ENCODE measurements at places on chromosomes 4 and X. TPM values are rescaled to one million over a fixed set of nuclear protein-coding genes. Genes with fewer than 3 reads are reported as not detected.

Gene FSTL5
- total RNA-seq: 3.3 TPM

DNA sequence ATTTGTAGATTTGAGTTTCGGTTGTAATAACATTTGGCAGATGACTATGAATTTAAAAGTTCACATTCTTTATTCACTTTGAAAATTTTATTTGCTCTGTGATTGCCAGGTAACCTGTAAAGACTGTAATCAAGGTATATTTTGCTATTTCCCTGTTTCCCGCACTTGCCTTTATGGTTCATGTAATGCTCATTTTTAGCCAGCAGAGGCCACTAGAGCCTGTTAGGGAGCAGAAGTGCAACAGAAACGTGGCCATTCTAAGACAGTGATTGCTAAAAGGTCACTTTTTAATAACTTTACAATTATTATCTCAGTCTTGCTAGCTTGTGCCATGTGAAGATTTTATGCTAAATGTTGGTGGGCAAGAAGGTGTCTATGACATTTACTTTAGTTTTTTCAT is 12.4 kb downstream of the YIPF6 start:
- peak; percentile 68 for DNase-seq

DNA sequence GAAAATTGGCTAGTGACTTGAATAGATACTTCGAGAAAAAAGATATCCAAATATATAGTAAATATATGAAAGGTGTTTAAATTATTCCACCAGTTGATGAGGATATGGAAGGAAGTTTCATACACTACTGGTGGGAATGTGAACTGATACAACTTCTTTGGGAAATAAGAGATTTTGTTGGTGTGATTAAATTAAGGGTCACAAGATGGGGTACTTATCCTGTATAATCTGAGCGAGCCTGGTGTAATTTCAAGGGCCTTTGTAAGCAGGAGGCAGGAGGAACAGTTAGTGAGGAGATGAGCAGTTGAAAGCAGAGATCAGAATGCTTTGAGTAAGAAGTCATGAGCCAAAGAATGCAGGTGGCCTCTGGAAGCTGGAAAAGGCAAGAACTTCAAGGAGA is 192.2 kb downstream of the KCTD8 start:
- peak; percentile 9 for DNase-seq

DNA sequence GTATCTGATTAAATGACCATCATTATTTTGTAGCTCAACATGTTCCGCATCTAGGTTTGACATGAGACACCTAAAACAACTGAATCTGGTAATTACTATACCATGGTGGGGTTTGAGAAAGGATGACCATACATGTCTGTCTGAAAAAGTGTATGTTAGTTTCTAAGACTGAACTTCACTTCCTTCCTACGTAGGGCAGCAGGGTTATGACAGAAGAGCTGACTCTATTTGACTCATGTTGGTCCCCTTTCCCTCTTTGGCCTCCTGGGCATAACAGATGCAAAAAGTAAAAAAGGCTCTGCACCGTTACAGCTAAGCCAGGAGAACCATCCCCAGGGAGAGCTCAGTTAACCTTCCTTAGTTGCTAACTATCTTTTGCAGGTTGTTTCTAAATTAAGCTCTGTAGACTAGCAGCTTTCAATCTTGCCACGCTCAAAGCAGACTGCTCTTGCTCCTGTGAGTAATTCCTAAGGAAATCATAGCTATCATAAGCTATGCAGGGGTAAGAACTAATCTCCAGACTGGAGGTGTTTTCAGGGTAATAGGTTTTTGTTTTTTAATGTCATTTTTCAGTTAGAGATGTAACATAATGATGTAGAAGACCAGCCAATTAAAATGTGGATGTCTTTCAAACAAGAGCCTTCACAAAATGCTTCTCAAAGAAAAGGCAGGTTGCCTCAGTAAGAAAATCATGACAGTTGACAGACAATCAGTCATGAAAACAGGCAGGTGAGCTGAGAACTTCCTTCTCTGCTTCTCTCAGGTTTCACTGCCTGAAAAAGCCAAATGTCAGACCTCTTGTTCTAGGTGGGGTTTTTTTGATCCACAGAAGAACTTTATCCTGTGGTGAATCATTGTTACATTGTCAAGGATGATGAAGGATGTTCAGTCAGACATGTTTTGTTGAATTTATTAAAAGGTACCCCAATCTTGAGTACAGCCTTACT is 66.9 kb upstream of the DAPP1 start:
- peak; percentile 15 for DNase-seq

DNA sequence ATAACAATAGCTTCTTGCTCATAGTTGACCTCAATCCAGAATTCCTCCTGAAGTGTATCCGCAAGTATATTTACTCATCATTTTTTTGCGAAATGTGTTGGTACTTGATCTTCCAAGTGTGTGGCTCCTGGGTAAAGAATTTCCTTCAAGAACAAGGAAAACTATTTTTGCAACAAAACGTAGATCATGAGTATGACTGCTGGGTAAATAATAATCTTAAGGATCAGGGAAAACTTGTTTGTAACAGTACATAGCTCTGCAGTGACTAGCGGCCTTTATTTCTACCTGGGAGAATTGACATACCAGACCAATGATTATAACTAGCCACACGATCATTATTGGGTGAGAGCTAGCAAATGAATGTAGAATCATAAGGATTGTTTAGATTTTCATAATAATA is 1311.7 kb downstream of the ARAP2 start:
- DNase-seq: no peak

DNA sequence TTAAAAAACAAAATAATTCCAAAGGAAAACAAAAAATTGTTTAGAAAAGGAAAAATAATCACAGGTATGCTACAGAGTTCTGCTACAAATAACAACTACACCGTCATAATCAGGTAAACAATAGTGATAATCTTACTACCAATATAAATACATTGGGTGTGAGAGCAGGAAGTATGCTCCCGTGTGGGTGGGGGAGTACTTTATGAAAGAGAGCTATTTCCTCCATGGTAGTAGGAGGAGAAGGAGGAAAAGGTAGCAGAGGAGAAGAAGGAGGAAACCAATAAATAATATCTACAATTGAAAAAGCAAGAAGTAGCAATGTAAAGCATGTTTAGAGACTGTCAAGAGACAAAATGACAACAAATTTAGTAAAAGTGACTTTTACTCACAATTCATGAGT is 35.1 kb downstream of the TEC start:
- DNase-seq: no peak

GRCh38 chr4:113088050-113088449 is 38.6 kb downstream of the ANK2 start:
- DNase-seq: no peak

DNA sequence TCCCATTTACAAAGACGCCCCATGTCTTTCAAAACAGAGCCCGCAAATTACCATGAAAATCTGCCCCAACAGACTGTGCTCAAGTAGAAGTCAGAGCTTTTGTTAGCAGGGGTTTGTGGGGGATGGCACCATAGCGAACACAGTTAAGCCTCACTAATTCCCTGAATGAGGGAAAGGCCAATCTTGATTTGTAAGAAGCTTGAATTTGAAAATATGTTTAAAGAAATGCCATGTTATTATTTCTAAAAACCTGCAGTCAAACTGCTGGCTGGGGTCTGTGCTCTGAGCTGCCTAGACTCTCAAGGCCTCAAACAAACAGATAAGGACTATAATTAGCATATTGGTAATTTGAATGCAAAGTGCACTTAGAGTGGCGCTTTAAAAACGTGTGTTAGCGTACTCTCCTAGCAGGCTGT is 9.4 kb upstream of the PAK3 start:
- no peak for DNase-seq

DNA sequence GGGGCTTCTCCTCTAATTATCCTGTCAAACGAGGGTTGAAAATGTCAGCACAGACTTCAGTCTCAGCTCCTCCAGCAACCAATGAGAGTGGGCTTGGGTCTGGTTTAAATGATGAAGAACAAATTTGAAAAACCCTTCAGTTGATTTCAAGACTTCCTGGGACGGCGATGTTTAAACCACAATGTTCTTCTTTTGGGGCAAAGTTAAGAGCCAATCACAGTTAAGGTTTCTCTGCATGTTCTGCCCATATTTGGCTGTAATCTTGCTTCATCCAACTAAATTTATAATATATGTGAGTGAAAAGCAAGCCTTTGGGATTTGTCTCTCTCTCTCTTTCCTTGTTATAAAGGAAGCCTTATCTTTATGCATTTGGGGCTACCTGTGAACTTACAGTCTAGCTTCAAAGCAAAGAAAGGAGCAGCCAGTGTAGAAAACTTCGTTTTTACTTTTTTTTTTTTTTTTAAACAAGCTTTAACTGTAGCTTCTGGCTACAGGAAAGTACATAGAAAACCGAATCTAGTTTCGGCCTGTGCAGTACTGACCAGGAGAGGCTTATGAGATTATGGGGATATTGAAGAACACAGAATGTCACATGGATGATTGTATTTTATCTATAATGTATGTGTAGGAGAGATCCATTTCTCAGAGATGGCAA is 46.8 kb upstream of the FAM9C start:
- DNase-seq: no peak

DNA sequence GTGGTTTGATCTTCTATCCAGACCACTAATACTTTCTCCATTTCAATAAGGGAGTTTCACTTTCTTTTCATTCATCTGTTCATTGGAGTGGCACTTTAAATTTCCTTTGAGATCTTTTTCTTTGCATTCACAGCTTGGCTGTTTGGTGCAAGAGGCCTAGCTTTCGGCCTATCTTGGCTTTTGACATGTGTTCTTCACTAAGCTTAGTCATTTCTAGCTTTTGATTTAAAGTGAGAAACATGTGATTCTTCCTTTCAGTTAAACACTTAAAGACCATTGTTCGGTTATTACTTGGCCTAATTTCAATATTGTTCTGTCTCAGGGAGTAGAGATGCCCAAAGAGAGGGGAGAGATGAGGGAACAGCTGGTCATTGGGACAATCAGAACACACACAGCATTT is 24.3 kb downstream of the CXCL13 start:
- no peak for DNase-seq

DNA sequence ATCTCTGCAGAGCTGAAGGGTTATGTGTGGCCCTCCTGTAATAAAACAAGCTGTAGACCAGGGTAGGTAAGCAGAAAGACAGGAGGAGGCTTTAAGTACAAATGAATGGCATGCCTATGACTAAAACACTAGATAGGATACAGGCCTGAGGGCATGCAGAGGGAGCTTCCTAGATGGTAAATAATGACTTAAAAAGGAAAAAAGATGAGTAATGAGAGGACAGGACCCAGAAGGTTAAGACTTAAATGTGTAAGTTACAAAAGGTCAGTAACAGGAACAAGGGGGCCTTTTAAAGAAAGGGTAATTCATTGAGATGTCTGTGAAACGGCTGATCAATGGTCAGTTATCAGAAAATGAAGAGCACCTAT is 194.8 kb downstream of the SOWAHB start:
- no peak for DNase-seq

GRCh38 chr4:71380788-71381187 is 42.0 kb downstream of the SLC4A4 start:
- DNase-seq: no peak

Measured in tongue (tissue), 3 donors.